ENCODE measurements at places on chromosomes 1 and 21. TPM values are rescaled to one million over a fixed set of nuclear protein-coding genes. Genes with fewer than 3 reads are reported as not detected.

The NCF2 gene
- total RNA-seq = 99.0 TPM

DNA sequence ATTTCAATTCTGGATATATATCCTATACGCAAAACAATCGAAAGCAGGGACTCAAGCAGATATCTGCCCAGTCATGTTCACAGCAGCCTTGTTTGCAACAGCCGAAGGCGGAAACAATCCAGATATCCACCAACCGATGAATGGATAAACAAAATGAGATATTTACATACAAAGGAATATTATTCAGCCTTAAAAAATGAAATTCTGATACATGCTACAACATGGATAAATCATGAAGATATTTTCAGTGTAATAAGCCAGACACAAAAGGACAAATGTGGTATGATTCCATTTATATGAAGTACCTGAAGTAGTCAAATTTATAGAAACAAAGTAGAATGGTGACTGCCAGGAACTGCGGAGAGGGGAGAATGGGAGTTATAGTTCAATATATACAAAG is 15.6 kb downstream of the GATAD2B start:
- no peak for DNase-seq

DNA sequence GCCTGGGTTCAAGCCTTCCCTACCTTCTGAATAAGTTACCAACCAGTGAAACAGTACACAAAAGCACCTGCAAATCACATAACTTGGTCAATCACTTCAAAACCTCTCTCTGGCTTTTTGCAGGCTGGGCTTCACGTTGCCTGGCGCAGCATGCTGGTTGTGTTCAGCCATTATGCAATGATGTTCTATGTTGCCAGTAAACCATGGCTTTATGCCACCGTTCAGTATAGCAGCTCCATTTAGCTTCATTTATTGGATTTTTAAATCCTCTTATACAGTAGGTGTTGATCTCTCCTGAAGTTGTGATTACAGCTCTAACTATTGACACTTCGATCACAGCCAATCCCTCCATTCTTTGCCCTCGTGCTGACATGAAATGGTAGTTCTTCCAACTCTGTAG is 233.6 kb upstream of the PTBP2 start:
- DNase-seq = peak; percentile 19

DNA sequence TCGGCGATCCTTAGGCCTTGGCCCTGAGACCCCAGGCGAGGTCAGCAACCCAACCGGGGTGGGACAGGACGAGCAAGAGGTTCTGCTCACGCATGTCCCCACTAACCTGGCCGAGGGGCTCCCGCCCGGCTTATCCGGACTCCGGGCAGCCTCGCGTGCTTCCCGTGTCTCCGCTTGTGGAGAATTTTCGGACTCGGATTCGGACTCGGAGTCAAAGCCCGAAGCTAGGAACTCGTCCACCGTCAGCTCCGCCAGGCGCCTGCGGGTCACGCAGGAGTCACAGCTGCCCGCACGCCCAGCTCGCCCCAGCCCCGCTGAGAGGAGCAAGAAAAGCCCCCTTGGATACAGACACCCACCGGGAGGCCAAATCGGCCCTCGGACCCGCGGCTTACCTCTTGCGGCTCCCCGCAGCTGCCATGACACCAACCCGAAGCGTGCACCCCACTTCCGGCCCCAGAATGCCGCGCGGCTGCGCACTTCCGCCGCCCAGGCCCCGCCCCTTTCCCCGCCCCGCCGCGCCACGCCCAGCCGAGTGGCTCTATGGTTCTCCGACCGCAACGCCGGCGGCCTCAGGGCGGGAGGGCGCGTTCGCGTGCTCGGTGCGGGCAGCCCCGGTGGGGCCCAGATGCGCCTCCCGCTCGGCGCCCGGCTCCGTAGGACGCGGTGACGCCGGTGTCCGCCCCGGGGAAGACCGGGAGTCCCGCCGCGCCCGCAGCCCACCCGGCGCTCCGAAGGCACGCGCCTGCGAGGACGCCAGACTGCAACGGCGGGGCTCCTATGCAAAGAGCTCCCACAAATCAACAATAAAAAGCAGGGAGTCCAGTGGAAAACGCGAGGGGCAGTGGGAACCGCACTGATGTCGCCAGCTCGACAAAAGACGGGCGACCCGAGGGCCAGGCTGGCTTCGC is at the start of gene NOC2L:
Gene NOC2L (minus strand): TSS at position 434 of the 908 bp plus-strand sequence. CDS start 16 bp downstream, at position 418.
- DNase-seq = peak; percentile 96

DNA sequence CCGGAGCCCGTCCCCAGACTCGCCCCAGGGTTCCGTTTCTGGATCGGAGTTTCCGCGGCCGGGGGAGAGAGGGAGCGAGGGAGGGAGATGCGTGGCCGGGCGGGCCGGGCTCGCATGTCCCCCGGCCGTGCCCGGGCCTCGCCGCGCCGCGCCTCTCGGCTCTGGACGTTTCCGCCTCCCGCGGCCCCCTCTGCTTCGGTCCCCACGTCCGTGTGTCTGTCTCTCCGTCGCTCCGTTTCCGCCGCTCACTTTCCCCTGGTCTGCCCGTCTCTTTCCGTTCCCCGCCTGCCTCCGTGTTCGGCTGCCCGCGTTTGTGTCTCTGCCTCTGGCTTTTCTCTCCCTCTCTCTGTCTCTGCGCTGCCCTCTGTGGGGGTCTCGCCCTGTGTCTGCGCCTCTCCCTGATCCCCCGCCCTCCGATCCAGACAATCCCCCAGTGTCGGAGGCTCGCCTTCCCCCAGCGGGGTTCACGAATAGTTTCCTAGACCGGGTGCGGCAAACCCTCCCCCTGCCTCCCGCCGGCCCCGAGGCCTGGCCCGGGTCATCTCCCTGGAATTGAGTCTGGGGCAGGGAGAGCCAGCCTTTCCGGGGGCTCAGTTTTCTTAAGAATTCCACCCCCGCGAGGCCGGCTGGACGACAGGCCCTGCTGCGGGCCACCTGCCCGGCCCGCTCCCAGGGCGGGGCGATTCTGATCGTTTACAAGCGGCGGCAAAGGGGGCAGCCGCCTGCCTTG is 735 bp downstream of the NBL1 start:
- DNase-seq = peak; percentile 58

- peak; percentile 50 for DNase-seq
Measured at GRCh38 chr21:31732597-31733550, 956 bp upstream of the SCAF4 start.

GRCh38 chr1:181064702-181065101 is 23.8 kb upstream of the IER5 start:
- no peak for DNase-seq

The MCOLN2 gene
- 17.1 TPM for total RNA-seq

- no peak for DNase-seq
Measured at GRCh38 chr21:35677298-35677841, 383.0 kb downstream of the SETD4 start.

DNA sequence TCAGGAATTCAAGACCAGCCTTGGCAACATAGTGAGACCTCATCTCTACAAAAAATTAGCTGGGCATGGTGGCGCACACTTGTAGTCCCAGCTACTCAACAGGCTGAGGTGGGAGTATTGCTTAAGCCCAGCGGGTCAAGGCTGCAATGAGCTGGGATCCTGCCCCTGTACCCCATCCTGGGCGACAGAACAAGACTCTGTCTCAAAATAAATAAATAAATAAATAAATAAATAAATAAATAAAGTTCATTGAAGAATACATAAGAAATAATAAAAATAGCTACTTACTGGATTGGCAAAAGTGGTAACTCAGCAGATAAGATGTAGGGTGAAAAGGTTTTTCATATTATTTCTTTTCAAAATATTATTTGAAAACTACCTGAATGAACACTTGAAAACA is 5.9 kb downstream of the CEP170 start:
- no peak for DNase-seq

GRCh38 chr1:220527279-220527907 is 543 bp upstream of the MARK1 start:
- DNase-seq = peak; percentile 33

- peak; percentile 4 for DNase-seq
Measured at GRCh38 chr1:143699115-143699514, 272.7 kb downstream of the FAM72C start.

The KCNE2 gene
- not detected for total RNA-seq

DNA sequence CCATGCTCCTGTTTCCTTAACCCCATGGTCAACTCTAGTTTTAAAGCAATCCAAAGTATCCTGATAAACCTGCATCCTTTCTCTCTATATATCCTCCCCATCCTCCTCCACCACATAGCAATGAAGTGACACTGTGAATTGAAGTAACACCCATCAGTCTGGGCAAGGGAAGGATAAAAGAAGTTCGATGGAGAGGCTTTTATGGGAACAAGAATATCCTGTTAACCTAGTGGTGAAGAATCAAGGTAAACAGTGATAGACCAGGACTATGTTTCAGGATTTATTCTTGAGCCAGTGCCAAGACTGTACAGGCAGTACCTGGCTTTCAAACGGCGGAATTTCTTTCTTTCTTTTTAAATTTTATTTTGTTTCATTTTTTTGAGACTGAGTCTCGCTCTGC is 17.6 kb downstream of the RABIF start:
- DNase-seq = no peak

DNA sequence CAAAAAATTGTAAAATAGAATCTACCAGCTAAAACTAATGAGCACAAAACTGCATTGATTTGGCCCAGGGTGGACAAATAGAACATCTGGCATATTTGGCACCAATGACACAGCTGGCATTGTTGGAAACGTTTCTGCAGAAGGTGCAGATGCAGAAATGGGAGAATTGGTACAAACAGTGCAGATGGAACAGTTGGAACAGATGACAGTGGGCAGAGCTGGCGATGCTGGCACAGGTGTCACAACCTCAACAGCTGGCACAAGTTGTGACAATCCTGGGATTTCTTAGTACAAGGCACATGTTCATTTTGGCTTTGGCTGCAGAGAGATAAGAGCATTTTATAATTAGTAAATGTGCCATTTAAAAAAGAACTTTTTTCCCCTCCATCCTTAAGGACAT is 91.1 kb upstream of the ZBTB18 start:
- DNase-seq = no peak

GRCh38 chr21:34702341-34703170 is 33.8 kb downstream of the CLIC6 start:
- peak; percentile 48 for DNase-seq

DNA sequence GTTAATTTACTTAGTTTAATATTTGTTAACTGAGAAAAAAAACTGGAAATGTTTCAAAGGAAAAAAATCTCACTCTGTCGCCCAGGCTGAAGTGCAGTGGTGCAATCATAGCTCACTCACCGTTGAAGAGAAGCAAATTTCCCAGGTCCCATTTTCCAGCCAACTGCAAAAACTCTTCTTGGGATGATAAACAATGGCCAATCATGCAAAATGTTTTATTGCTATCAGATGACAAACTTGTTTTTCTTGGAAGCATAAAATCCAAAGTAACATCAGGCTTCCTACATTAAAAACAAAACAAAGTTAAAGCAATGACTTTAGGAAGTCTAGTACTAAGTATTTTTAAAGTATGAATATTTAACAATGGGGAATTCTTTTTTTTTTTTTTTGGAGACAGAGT is 84.9 kb downstream of the LYST start:
- DNase-seq = peak; percentile 4
